ENCODE measurements at places on chromosomes 16 and 17.

DNA sequence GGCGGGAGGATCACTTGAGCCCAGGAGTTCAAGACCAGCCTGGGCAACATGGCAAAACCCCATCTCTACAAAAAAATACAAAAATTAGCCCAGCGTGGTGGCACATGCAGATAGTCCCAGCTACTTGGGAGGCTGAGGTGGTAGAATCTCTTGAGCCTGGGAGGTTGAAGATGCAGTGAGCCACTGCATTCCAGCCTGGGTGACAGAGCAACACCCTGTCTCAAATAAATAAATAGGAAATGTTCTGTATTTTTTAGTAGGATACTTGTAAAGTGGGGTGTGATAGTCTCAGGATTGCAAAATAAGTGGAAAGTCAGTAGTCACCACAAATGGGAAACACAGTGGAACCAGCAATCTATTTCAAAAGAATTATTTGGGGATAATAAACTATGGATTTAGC lies 4.0 kb downstream of the RSPRY1 start:
- no peak for DNase-seq

- DNase-seq: no peak
Measured at GRCh38 chr16:3822366-3823045, 58.0 kb downstream of the CREBBP start.

DNA sequence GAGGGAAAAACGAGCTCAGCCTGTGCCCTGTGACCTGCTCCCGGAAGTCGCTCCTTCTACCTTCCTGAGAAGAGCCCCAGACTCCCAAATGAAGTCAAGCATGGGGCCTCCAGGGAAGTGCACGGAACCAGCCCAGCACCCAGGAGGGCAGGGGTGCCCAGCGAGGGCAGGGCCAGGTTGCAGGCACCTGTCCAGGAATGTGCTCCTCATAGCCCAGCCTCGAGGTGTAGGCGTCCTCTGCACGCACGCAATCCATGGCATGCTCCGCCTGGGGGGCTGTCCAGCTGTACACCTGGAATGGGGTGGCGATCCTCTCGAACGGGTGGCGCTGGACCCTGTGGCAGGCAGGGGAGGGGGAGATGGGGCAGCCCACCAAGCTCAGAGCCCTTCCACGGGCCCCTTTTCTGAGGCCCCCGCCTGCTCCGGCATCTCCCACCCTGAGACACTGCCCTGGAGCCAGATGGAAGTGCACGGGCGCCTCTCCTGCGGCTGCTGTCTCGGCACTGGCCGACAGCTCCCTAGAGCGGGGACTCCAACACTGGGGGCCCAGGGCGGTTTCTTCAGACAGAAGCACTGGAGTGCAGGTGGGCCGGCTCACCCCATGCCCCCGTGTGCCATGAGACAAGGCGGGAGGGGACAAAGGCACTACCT lies 10.9 kb downstream of the CLUH start:
- no peak for DNase-seq

GRCh38 chr17:34547453-34548063 lies 31.8 kb upstream of the TMEM132E start:
- DNase-seq: no peak

- no peak for DNase-seq
Measured at GRCh38 chr17:62696256-62696655, 68.8 kb downstream of the MRC2 start.

DNA sequence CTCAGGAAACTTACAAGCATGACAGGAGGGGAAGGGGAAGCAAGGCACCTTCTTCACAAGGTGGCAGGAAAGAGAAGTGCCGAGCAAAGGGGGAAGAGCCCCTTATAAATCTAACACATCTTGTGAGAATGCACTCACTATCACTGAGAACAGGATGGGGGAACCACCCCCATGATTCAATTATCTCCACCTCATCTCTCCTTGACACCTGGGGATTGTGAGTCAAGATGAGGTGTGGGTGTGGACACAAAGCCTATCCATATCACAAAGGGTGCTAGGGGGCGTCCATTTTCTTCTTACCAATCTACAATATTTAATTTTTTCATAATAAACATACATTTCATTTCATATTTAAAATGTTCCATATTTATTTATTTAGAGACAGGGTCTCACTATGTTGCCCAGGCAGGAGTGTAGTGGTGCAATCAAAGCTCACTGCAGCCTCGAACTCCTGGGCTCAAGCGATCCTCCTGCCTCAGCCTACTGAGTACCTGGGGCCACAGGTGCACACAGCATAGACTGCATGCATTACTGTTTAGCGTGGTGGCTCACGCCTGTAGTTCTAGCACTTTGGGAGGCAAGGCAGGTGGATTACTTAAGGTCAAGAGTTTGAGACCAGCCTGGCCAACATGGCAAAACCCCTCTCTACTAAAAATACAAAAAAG lies 26.5 kb upstream of the FAAP100 start:
- no peak for DNase-seq

- DNase-seq: no peak
Measured at GRCh38 chr17:58306131-58306951, 22.3 kb downstream of the TSPOAP1 start.

DNA sequence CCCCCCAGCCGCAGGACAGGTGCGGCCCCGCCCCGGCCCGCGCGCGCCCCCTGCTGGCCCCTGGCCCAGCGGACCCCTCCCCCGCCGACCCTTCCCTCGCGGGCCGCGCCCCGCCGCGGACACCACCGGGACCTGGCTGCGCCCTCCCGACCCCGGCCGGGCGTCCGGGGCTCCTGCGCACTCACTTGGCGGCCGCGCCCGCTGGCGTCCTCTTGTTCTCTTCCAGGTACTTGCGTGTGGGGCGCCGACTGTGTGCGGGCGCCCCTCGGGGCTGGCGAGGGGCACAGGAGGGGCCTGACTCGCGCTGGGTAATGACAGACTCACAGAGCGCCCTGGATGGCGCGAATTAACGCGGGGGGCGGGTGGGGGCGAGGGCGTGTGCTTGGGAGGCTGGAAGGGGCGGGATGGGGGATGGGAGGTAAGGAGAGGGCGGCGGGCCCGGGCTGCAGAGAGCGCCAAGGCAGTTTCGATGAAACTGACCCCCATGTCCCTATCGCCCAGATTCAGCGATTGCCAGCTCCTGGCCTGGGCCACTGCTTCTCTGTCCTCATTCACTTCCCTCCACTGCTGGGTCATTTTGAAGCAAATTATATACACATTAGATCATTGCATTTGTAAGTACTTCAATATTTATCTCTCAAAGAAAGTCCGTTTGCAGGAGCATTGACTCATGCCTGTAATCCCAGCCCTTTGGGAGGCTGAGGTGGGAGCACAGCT lies 445 bp upstream of the DBNDD1 start:
- DNase-seq: peak; percentile 60

DNA sequence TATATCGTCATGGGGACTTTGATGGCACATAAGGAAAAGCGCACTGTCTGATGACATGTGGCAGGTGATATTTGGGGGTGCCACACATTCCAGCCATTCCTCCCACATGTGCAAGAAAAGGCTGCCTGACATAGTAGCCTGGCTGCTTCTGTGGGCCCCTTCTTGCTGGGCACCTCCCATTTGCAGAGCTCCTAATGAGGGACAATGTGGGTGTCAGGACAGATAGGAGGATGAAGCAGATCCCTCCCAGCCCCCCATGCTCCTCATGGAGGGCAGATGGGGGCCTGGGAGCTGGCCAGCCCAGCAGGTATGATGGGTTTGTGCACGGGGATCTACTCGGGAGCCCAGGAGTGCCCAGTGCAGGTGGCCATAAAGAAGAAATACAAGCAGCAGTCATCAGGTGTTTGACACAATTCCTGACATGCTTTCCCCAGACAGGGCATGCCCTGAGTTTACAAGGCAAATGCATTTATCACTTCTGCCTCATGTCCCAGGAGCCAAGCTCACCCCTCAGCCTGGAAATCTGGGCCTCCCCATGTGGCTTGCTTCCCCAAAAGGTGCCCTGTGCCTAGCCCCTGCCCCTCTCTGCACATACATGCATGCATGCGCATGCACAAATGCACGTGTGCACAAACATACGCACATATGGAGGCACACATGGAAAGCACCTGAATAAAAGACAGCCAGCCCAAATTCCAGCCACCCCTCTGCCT lies 260.6 kb upstream of the RPL38 start:
- no peak for DNase-seq

- no peak for DNase-seq
Measured at GRCh38 chr17:16989230-16989952, 17.5 kb upstream of the TNFRSF13B start.

GRCh38 chr17:82400830-82401229 lies 17.3 kb upstream of the HEXD start:
- DNase-seq: no peak

DNA sequence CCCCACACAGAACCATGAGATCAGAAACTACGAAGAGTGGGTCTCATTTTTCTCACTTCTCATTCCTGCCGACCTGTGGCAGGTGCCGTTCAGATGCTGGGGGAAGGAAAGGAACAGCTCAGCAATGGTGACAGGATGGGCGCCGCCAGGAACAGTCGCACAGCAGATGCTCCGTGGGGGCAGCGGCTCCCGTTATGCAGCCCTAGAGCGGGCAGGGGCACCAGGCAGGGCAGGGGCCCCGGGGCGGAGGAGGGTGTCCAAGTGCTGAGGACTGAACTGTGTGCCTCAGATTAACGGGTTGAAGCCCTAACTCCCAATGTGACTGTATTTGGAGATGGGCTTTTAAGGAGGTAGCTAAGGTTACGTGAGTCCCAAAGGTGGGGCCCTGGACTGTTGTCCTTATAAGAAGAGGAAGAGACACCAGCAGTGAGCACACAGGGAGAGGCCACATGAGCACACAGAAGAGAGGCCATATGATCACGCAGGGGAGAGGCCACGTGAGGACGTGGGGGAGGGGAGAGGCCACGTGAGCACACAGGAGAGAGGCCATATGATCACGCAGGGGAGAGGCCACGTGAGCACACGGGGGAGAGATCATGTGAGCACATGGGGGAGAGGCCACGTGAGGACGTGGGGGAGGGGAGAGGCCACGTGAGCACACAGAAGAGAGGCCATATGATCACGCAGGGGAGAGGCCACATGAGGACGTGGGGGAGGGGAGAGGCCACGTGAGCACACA lies 95.7 kb upstream of the METRNL start:
- DNase-seq: no peak

- no peak for DNase-seq
Measured at GRCh38 chr17:13753771-13754170, 152.0 kb upstream of the HS3ST3A1 start.
